ENCODE measurements at places on chromosomes 4 and X.

DNA sequence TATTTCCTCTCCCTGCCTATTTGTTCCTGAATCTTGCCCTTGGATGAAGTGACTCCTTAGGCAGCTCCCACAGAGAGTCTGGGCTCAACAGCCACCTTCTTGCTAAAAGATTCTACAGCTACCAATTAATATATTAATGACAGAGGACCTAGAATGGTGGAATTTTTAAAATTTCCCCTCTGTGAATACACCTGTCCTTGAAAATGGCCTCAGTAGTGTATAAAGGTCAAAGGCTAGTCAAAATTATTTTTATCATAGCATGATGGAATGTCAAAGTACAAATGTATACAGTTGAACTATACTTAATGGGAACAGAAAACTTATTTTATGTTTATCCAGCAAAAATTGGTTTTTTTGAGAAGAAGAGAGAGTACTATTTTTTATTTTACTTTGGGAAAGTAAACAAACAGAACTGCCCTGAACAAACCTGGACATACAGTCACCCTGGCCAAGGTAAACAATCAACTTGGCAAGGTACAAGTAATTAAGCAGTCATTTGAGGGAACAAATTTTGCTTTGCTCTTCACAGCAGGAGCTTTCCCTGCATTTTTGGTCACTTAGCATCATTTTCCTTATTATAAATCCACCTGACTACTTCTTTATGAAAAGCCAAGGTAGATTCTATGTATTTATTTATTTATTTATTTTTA is 250.8 kb downstream of the INPP4B start:
- DNase-seq = no peak

DNA sequence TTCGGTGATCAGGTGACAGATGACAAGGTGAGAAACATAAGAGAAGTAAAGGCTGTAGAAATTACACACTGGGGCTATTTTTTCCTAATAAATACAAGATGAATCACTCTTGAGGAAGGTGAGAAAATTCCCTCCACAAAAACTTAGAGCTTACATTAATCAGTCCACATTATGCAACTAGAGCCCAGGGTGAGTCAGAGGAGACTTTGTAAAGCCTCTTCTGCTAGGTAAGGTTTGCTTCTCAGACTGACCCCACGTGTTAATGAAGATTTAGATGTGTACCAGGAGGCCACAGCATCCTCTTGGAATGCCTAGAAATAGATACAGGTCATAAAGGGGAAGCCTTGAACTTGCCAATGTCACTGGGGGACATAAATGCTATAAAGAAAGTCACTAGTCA is 396.0 kb upstream of the SMIM31 start:
- no peak for DNase-seq

DNA sequence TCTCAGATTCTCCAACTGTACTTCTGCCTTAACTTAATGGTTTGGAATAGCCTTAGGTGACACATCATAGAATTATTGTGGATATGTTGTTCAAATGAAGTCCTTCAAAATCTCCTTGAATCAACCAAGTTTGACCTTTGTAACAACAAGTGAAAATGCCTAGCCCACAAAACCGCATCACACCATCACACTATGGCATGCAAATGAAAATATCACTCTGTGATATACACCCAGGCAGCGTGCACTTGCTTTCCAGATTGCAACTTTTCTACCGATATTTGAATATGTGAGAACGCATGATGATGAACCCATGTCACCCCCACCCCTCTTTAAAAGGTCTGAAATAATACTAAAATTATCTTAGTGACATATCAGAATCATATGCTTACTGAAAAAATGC is 656.7 kb downstream of the GABRG1 start:
- DNase-seq = no peak

GRCh38 chr4:94156826-94157225 is 50.8 kb upstream of the SMARCAD1 start:
- no peak for DNase-seq

DNA sequence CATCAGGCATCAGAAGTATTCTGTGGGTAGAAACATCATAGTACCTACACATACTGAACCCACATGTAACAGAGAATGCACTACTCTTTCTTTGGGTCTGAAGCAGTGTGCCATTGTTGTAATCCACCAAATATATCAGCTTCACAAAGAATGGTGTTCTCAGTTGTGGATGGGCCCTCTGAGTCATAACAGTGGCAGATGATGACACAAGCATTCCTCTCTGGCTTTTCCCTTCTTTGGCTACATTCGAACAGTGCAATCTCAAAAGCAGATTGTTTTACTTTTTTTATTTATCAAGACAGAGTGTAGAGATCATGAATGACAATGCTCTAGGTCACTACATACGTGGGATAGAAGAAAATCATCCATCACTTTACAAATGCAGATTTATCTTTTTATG is 247.2 kb upstream of the EPHA5 start:
- no peak for DNase-seq

All from tongue (tissue), 3 donors.